ENCODE measurements at places on chromosomes 2 and 18.

- peak; percentile 99 for DNase-seq
Observed at GRCh38 chr18:62425465-62426190, 97.2 kb upstream of the ZCCHC2 start.

- DNase-seq, result no peak
Observed at GRCh38 chr2:176156807-176157498, at the start of gene HOXD3. TSS of gene HOXD3 (plus strand) at chr2:176157307. CDS start at chr2:176169115, 11,808 bp downstream.

DNA sequence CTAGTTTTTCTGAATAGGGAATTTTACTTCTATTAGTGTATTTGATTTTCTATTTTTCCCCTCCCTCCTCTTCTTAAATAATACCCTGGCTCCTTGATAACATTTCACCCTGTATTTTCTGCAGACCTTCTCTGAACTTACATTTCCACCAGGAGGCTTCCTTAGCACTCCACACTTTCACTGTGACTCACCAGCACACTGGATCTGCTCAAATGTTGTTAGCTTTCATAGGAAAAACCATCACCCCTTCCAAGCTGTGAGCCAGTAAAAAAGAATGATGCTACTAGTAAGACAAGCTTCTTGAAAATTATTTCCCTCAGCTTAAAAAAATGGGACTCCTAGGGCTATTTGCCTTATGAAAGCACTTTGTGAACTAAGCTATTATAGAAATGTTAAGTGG lies 16.1 kb downstream of the SUPT7L start:
- DNase-seq, result no peak

GRCh38 chr2:79452651-79453050 lies 60.2 kb upstream of the CTNNA2 start:
- DNase-seq, result no peak

- DNase-seq, result no peak
Observed at GRCh38 chr18:44758861-44759631, 78.4 kb downstream of the SETBP1 start.

DNA sequence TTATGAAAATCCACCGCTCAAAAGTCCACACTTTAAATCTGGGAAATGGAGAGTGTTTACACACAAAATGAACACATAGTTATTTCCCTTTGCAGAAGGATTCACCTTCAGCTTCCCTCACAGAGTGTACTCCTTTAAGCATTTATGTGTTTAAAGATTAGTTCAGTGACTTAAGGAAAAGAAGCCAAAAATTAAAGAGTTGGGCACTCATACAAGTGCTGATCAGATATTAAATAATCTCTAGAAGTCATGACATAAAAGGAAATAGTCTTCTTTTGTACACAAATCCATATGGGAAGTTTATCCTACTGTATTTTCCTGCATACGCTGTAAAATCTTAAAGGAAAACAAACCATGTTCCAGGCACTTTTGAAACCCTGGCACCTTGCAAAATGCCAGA lies 174.2 kb downstream of the LNPK start:
- no peak for DNase-seq

Data from cardiac fibroblast (primary cell).